AML-193 (cell line): ENCODE measurements at places on chromosomes 2 and 18.

GRCh38 chr2:237012577-237013267 lies 73.0 kb upstream of the COPS8 start:
- no peak for DNase-seq

DNA sequence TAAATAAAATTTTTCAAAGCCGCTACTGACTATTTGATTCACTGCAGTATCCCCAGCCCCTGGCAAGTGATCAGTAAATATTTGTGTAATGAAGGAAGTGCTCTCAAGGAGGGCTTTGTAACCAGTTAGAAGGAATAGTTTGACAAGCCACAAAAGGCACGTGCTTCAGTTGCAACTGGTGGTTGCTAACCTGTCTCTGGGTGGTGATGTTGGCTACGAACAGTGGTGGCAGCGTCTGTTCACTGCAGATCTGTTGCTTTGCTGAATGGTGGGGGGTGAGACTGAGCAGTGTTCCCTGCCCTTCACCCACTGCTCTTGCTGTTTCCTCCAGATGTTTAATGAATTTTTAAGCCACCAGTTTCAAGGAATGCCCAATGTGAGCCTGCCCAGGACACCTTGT lies 73.9 kb upstream of the SIX2 start:
- DNase-seq, result no peak

- no peak for DNase-seq
Measured at GRCh38 chr2:38494394-38494793, 108.3 kb downstream of the HNRNPLL start.

GRCh38 chr2:67108231-67108630 lies 288.9 kb upstream of the ETAA1 start:
- no peak for DNase-seq

GRCh38 chr2:74815941-74816340 lies 18.0 kb upstream of the HK2 start:
- no peak for DNase-seq

DNA sequence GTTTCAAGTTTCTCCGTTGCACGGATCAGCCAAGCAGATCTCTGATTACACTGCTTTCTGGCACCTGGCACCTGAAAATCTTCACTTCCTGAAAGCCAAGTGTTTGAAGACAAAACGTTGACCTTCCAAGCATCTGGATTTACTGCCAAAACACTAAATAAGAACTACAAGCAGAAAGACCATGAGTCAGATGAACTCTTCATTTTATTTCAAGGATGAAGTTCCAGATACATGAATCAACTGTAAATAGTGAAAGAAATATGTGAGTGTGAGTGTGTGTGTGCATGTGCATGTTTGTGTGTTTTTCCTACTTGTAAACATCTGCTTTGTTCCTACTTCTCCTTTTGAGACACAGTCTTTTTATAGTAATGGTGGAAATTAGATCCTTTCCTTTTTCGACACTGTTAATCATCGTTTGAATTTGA lies 60.0 kb upstream of the DTNA start:
- DNase-seq, result no peak

DNA sequence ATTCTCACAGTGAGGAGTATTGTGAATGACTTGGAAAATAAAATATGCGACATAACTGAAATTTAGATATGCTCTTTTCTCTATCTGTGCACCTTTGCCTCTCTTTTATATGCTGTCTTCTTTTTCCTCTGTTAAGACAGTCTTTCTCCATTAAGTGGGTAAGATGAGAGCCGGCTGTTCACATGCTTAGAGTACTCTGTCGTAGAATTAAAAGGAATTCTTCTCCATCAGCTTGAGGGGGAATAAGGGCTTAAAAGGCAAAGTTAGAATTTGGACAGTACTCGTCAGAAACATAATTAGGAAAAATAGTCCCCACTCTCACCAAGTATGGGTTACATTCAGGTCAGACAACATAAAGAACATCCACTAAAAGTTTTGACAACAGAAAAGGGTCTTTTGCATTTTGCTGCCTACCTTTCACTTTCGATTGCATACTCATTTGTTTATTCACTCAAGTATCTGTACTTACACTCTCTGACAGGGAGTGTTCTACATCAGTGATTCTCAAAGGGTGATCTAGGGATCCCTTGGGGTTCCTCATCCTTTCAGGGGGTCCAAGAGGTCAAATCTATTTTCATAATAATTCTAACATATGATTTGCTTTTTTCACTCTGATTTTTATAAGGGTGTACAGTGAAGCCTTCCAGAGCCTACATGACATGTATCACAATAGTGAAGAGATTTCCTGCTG lies 48.0 kb downstream of the ARHGAP15 start:
- DNase-seq, result no peak

DNA sequence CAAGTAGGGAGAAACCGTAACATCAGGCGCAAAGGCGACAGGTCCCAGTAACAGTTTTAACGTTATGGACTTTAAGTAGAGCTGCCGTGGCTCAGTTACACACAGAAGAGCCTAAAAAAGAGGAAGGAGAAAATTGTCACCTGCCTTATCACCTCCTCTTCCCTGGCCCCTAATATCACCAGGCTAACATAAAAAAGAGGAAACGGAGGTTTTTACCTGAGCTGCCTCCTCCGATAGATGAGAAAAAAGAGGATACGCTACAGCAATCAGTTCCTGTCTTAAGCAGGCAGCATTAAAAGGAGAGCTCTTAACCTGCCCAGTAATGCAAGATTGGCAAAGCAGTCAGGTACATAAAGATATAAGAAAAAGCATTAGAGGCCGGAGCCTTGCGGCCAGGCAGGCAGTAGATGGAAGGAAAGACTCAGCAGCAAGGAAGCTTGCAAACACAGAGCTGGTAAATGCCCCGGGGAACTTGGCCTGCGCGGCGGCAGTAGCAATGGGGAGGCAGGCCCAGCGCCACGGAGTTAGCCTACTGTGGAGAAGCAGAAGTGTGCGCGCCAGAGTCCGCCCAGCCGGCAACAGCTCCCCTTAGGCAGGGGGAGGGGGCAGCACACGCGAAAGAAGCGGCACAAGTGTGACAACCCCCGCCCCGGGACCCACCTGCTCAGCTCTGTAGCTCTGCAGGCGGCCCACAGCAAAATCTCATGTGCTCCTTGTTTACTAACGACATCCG lies 116.3 kb upstream of the SCN7A start:
- DNase-seq, result no peak

- no peak for DNase-seq
Measured at GRCh38 chr2:18267501-18267900, 293.0 kb downstream of the RDH14 start.

GRCh38 chr2:71347517-71347916 lies 15.9 kb downstream of the ZNF638 start:
- DNase-seq, result peak; percentile 32

- no peak for DNase-seq
Measured at GRCh38 chr2:5330961-5331360, 361.2 kb upstream of the SOX11 start.

DNA sequence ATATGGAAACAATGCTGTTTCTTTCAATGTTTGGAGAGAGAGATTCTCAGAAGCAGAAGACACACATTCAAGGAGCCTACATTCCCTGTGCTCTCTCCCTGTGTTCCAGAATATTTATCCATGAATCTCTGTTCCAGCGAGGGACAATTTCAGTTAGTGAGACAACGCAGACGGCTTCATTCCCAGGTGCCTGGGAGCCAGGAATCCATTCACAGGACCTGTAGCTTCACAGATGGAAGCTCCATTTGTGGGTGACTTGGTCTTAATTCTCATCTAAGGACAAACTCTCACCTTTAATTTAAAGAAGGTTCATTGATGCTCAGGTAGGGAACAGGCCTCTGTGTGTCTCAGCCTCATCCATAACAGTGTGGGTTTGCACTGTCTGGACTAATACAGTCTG lies 1156.6 kb downstream of the RPIA start:
- DNase-seq, result no peak

DNA sequence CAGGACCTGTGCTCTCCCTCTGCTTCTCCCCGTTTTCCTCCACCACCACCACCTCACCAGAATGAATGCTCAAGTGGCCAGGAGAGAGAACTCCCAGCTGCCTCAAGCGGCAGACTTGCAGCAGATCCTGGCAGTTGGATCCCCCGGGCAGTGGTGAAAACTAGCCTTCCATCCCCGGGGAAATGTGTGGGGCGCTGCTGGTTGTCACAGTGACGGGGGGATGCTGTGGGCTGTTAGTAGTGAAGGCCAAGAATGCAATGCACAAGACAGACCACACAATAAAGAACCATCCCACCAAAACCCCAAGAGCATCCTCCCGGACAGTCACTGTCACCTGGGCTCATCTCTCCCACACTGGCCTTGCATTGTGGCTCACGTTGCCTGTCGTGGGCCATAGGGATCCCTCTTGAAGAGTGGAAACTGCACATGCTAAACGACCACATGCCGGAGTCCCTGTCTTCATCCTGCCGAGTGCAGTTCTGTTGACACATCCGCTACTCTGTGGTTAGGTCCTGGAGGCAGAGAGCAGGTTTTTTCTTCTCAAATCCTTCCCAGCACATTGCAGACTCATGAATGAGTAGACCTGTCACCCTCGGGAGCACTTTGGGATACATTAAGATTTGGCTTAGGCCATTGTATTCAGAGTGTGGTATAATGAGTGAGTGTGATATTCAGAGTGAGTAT lies 13.5 kb downstream of the SPATA3 start:
- DNase-seq, result no peak

- no peak for DNase-seq
Measured at GRCh38 chr2:160221391-160222276, 21.6 kb upstream of the ITGB6 start.
